IMR-90 (cell line): ENCODE measurements at places on chromosomes 16 and 17.

DNA sequence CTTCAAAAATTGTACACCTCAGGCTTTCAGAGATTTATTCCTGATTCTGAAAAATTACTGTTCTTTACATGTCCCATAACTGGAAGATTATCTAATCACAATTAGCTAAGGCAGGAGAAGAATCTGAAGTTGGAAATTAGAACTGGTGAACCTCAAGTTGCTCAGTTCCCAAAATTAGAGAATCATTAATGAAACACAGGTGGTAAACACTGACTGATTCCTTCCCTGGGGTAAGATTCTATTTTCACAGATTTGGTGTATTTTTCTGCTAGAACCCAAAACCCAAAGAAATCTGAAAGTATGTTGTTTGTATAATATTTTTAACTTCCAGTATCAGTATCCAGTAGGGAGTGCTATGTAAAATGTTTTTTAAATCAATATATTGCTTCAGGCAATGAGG, 25.7 kb downstream of the PHKB start:
- no peak for DNase-seq
- H3K4me3 ChIP-seq, result no peak overlapping the region
- 0 out of 2 replicates have a peak, but pooled peaks cover 1% of the 10 kb centered on the region for H3K36me3 ChIP-seq
- H3K4me1 ChIP-seq, result 0 out of 2 replicates have a peak, but pooled peaks cover 2% of the 10 kb centered on the region
- no peak overlapping the region for H3K27ac ChIP-seq
- H3K27me3 ChIP-seq, result no peaks in the 10 kb centered on the region

DNA sequence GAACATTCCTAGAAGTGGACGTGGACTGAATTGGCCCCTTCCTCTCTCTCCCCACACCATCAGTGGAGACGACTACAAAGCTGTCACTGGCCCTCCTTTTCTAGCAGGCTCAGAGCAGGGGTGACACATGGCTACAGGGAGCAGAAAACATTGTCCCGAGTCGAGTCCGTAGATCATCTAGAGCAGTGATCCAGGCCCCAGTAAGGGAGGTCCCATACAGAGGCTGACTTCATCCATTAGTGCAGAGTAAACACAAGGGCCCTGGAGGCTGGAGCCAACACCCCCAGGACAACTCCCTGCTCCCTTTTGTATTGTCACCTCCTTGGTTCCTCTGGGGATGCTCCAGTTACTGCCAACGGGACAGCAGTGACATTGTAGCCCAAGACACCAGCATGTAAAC, 130.7 kb downstream of the CMIP start:
- no peak overlapping the region for H3K27ac ChIP-seq
- no peak overlapping the region for H3K4me3 ChIP-seq
- no peaks in the 10 kb centered on the region for H3K4me1 ChIP-seq
- H3K36me3 ChIP-seq, result no peaks in the 10 kb centered on the region
- no peak for DNase-seq

DNA sequence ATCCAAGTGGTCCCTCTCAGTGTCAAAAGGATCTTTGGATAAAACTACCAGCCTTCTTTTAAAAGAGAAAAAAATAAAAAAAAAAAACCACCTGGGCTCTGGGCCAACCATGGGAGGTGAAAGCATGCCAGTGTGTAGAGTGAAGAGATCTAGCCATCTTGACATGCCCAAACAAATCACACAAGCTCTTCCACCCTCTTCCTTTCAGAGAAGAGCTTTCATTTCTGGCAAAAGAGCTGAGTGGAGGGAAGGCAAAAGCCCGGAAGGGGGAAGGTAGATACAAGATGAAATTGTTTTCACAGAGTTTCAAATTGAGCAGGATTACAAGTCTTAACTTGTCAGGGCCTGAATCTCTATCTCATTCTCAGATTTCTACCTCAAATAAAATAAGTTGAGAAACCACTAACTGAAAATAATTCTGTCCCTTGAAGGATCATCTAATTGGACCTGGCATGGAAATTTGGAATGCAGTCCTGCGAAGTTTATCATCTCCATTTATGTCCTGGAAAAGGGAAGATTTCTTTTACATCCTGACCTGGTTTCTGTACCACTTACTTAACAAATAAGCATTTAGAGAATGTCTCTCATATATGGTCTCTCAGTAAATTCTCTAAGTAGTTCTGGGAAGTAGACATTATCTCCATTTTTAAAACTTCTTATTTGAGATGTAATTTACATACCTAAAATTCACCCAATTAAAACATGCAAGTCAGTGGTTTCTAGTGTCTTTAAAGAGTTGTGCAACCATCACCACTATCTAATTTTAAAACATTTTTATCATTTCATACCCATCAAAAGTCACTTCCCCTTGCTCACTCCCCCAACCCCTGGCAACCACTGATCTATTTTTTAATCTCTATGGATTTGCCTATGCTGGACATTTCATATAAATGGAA, 93.7 kb downstream of the TANGO6 start:
- peak overlapping the region; percentile 58; the same call in 1 of the 2 replicates for H3K27ac ChIP-seq
- peaks cover 2% of the 10 kb centered on the region; the same call in 1 of the 2 replicates for H3K4me1 ChIP-seq
- H3K4me3 ChIP-seq, result no peak overlapping the region
- H3K27me3 ChIP-seq, result no peaks in the 10 kb centered on the region
- peak; percentile 19 for DNase-seq

DNA sequence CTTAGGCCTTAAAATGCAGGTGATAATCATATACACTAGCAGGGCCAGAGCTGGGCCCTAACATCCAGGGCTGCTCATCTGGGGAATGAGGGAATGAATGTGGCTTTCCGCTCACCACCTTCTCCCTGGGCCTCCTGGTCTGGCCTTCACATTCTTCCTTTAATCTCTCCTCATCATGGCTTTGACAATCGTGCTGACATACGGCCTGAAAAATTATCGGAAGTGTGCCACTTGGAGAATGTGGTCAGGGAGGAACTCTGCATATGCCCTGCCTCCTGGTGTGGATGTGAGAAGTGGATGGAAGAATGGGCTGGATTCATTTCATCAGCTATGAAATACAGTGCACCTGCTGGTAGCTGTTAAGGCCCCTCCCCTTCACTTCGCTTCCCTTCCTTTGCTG, 2.4 kb downstream of the WSCD1 start:
- peaks cover 22% of the 10 kb centered on the region for H3K27me3 ChIP-seq
- no peaks in the 10 kb centered on the region for H3K36me3 ChIP-seq
- H3K4me3 ChIP-seq, result no peak overlapping the region
- no peaks in the 10 kb centered on the region for H3K4me1 ChIP-seq
- DNase-seq, result no peak

DNA sequence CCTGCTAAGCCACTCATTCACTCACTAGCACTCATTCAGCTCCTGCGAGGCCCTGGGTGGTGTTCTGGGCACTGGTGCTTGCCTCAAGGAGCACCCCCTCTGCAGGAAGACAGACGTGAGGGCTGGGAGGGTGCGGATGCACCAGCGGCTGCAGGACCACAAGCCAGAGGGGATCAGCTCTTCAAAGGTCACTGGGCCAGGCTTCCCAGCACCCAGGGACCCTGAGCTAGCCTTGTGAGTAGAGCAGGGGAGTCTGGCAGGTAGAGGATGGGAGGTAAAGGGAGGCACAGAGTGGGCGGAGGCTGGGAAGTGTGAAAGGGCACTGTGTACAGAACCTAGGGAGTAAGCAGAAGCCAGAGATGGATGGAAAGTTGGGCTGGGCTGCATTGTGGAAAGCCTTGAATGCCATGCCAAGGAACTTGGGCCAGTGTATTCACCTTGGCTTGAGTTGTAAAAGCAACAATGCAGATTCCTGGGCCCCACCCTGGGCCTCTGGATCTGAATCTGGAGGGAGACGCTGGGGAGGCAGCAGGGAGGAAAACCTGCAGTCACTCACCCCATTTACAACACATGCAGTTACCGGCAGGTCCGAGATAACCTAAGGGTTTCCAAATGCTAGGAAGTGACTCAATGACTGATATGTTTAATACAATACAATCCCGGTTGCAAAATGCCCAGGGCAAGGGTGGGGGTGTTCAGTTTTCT, 1.7 kb downstream of the IL4R start:
- peak overlapping the region; percentile 80 for H3K27ac ChIP-seq
- peak overlapping the region; percentile 74 for H3K4me3 ChIP-seq
- peaks cover 30% of the 10 kb centered on the region for H3K4me1 ChIP-seq
- H3K27me3 ChIP-seq, result no peaks in the 10 kb centered on the region
- H3K36me3 ChIP-seq, result peaks cover 25% of the 10 kb centered on the region
- peak; percentile 65 for DNase-seq
